Fibroblast of pulmonary artery (primary cell): ENCODE measurements at places on chromosomes 1 and 21.

GRCh38 chr1:82487778-82488177, 687.0 kb downstream of the ADGRL2 start:
- no peak for DNase-seq

DNA sequence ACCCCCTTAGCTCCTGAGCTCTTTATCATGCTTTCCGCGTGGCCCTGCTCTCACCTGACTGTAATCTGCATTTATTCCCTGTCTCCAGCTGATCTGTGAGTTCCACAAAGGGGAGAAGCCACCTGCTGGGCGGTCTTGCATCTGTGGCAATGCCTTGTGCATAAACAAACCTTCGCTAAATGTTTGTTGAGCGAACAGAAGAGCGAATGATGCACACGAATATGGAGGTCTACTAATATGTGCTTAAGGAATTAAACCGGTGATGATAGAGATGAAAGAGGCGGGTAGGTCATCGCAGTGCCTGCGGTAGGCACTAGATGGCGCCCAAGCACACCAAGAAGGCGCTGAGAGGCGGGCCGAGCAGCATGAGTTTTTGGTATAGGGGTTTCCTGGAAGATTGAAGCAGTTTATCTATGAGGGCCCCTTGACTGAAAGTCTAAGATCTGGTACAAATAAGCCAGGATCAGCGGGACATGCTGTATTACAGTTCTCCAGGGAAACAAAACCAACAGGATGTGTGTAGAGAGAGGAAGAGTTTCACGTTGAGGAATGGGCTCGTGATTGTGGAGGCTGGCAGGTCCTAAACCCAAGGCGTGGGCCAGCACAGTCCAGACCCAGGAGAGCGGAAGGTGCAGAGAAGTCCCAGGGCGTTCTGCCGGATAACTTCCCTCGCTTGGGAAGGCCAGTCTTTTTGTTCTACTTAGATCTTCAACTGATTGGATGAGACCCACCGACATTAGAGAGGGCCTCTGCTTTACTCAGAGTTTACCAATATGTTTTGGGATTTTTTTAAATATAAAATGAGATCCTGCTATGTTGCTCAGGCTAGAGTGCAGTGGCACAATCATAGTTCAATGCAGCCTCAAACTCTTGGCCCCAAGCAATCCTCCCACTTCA, 34.7 kb downstream of the TOMM20 start:
- peak; percentile 73 for DNase-seq

DNA sequence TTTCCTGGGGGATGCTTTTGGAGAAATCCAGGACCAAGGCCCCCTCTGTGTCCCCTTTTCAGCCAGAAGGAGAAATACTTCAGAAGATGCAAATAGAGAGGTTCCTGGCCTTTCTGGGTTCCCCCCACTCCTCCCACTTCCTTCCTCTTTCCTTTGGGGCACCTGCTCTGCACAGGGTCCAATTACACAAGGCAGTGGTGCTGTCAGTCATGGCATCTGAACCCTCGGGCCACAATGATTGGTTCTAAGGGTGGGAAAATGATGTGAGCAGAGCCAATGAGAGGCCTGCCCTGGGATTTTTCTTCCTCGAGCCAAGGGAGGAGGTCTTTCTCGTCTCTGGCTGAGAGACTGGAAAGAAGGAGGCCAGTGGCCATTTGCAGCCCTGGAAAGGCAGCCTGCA, 282.2 kb downstream of the NPHP4 start:
- no peak for DNase-seq

DNA sequence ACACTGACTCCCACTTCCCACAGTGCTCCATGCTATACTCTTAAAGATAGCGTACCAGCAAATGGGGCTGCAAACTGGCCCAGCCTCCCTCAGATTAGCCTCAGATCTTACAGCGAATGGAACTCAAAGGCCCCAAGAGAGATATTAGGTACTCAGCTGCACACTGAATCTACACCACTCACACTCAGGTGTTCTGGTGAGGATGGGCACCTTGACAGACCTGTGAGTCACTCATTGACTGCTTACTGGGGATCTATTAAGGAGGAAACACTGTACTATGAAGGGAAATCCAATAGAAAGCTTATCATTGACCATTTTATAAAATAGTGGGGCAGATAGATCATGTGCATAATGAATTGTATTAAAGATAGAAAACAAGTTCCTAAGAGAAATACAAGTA, 164.3 kb upstream of the ATP1B1 start:
- no peak for DNase-seq

DNA sequence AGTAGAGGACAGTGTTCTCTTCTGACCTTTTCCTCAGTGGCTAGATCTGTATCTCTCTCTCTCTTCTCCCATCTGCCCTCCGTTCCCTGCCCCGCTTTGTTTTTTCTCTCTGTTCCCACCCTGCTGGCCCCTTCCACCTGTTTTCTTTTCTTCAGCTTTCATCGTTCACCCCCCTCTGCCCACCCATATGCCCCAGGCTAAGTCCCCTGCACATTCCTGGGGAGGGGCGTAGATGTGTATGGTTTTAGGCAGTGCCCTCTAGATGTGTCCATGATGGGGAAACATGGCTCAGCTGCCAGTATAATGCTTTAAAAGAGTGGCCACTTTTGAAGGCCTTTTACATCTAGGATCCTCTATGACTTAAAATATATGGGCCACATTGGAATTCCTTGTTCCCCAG, 13.6 kb downstream of the S100A11 start:
- no peak for DNase-seq

DNA sequence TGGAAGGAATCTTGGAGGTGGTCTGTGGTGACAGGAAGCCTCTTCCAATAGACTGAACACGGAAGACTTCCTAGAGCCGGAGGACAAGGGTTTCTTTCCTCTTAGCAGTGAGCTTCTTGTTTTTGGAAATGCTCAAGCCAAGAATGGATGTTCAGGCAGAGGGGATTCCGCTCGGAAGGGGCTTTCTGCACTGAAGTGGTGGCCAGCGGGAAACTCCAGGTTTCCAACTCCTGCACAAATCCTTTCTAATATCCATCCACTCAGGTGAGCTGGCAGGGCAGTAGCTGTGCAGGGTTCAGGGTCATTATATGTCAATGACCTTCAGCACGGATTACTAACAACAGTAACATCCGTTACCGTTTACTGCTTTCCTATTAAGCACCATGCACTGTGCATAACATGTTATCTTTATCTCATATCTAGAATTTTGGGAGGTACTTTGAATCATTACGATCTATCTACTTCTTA, 573 bp upstream of the CPT2 start:
- DNase-seq, result no peak

DNA sequence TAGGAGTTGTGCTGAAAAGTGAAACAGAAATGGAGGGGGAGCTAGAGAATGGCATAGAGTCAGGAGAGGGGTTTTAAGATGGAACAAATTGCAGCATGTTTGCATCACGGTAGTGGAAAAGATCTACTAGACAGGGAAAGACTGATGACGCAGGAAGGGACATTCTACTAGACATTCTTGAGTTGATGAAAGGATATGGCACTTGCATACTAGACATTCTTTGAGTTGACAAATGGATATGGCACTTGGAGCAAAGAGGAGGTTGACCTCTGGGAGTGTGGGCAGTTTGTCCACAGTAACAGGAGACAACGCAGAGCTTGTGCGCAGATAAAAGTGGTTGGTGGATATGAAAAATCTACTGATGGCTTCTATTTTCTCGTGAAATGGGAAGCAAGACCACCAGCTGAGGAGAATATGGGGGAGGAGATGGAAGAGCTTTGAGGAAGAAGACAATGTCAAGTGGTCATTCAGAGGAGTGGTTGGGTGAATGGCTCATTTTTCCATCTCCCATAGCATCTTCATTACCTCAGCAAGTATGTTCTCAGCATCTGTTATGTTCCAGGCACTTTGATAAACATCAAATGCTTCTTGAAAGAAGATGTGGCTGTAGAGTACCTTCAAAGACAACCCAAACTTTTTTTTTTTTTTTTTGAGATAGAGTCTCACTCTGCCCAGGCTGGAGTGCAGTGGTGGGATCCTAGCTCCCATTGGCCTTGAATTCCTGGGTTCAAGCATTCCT, 2.4 kb upstream of the CTPS1 start:
- peak; percentile 85 for DNase-seq

GRCh38 chr1:937521-937920, 13.8 kb downstream of the SAMD11 start:
- no peak for DNase-seq

- no peak for DNase-seq
Observed at GRCh38 chr1:201590474-201590873, 51.5 kb downstream of the NAV1 start.

- no peak for DNase-seq
Observed at GRCh38 chr1:193545171-193545570, 358.8 kb upstream of the B3GALT2 start.

GRCh38 chr21:46482225-46482845, 23.6 kb downstream of the DIP2A start:
- no peak for DNase-seq

- no peak for DNase-seq
Observed at GRCh38 chr1:229600229-229600628, 25.7 kb downstream of the TAF5L start.

GRCh38 chr1:59814901-59815825, at the start of gene HOOK1:
HOOK1 (plus strand) TSS chr1:59814949; CDS start chr1:59815118, 169 bp downstream.
- DNase-seq, result no peak

GRCh38 chr1:942864-943533, 16.1 kb downstream of the NOC2L start:
- peak; percentile 55 for DNase-seq

DNA sequence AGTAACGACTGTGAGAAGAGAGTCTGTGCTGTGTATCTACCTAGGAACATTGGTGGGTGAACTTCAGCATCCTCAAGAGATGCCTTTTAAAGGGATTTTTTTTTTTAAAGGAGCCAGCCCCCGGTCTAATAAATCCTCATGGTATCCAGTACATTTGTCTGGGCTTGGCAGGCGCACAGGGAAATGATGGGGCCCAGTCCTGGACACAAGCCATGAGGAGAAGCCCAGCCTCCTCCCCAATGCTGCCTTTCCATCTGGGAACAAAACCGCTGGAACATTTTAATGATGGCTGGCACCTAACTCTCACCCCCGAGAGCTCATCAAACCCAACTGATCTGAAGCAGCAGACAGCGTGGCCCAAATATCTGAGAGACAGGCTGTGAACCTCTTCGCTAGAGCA, 64.2 kb downstream of the ACOT7 start:
- DNase-seq, result peak; percentile 52

DNA sequence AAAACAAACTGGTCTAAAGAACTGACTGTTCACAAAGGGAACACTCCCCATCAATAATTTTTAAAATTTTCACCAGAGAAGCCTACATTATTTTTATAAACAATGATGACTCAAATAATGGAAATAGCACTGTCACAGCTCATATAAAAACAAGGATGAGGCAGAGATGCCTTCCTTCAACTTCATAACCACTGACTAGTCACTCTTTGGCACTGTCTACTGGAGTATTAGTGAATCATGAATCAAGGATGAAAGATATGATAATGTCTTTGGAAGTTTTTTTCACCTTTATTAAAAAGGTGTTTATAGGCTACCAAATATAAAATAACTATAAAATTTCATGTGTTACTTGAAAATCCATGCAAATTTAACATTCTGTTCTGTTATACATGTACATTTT, 316.9 kb downstream of the VAV3 start:
- DNase-seq, result peak; percentile 15

GRCh38 chr21:46082713-46082962, 15.3 kb upstream of the COL6A2 start:
- DNase-seq, result no peak

GRCh38 chr1:52235646-52236045, 93.8 kb downstream of the ZFYVE9 start:
- no peak for DNase-seq

DNA sequence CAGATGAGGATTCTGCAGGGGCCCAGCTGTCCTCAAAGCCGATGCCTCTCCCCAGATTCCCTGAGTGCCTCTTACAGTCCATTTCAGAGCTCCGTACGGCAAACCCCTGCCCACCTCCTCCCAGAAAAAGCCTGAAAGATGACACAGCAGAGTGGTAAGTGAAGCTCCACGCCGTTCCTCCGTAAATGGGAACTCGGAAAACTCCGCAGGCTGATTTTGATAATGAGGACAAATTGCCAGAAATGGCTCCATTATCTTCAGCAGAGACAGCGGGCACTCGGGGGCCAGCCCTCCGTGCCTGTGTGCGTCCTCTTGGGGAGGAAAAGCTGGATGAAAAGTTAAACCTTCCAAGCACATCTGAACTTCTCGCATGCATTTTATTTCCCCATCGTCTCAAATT, 81.1 kb downstream of the NPHP4 start:
- DNase-seq, result no peak

DNA sequence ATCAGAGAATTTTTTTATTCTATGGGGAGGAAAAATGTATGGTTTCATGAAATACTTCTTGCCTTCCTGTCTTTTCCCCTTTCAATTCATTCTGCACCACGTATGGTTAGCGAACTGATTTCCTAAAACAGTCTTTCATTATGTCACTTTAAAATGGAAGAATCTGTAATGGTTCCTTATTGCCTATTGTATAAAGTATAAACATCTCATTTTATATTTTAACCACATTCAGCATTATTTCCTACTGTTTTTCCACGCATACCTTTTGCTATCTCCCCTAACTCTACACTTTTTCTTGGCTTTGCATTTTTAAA, 232.3 kb upstream of the B3GALT2 start:
- DNase-seq, result no peak

DNA sequence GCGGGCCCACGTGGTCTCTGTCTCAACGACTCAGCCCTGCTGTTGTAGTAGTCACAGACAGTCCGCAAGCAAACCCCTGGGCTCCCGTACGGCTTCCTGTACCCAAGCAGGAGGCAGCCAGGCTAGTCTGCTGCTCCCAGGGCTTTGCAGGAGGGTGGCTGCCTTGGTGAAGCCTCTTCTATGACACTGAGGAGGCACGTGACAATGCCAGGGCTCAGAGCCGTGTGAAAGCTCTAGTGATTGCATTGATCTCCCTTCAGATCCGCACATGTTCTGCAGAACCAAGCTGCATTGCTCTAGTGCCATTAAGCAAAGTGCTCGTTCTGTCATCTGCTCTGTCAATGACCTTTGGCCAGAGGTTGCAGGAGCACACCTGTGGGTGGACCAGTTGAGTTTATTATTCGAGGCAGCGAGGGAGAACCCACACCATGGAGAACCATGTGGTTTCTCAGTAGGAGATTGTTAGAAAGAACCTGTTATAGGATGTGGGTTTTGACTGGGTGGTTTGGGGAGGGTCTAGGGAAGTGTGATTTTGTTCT, 18.0 kb downstream of the UMODL1 start:
- DNase-seq, result no peak

DNA sequence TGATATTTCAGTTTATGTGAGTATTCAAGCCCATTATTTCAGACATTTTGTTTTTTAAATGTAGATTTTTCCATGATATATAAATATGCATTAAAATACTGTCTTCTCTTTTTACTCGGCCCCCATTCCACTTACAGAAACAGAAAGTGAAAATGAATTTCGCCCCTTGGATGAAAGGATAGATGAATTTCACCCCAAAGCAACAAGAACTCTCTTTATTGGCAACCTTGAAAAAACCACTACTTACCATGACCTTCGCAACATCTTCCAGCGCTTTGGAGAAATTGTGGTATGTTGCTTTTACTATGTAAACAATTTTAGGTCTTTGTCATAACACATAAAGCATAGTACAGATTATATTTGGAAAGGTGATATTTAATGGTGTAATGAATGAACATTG, 59.9 kb downstream of the ZBTB17 start:
- no peak for DNase-seq
